NCI-H1436 treated with DMSO at 0.1 percent for 48 hours (cell line): ENCODE measurements at places on chromosomes 16 and 17.

GRCh38 chr17:55420067-55420775, 1.4 kb downstream of the MMD start:
- no peak for DNase-seq

DNA sequence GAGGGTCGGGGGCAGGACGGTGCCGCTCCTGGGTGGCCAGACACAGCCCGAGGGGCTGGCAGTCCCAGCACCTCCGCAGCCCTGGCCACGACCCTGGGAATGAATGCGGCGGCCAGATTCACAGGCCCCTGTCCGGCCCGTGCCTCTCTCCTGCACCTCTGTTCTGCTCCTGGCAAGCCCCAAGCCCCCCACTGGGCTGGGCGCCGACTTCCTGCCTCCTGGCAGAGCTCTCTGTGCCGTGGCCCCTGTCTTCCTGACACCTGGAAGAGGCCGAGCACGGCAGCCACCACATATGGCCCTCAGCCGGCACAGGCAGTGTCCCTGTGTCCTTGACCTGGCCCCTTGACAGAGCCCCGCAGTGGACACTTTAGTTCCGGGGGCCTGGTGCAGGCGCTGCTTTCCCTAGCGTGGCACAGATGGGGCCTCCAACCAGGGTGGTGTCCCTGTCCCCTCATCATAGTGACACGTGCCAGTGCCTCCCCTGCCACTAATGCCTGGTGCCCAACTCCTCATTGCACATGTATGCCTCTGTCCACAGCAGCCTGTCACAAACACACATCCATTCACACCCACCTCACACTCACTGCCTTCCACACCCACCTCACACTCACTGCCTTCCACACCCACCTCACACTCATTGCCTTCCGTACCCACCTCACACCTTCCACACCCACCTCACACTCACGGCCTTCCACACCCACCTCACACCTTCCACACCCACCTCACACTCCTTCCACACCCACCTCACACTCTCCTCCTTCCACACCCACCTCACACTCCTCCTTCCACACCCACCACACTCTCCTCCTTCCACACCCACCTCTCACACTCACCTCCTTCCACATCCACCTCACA, 110.6 kb upstream of the PLCG2 start:
- no peak for DNase-seq

- DNase-seq: no peak
Measured at GRCh38 chr16:82509691-82510430, 116.9 kb upstream of the CDH13 start.

GRCh38 chr17:31387438-31387837, 4.0 kb upstream of the RAB11FIP4 start:
- no peak for DNase-seq

DNA sequence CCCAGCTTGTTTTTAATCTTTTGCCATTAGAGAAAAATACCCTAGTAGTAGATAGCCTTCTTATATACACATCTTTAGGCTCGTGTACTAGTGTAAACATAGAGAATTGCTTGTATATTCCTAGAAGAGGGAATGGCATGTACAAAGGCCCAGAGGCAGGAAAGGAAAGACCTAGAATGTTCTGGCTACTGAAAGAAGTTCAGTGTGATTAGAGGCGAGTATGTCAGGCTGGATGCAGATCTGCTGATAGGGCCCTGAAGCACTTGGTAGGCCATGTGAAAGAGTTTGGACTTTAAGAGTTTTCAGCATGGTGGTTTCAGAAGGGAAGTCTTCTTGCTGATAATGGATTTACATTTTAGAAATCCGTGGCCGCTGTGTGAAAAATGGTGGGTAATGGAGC, 17.4 kb downstream of the CTCF start:
- no peak for DNase-seq

GRCh38 chr17:80294653-80295052, 34.0 kb downstream of the RNF213 start:
- no peak for DNase-seq

GRCh38 chr16:67888331-67888730, 3.6 kb downstream of the NRN1L start:
- no peak for DNase-seq

GRCh38 chr16:77387815-77388209, 47.0 kb downstream of the ADAMTS18 start:
- no peak for DNase-seq

DNA sequence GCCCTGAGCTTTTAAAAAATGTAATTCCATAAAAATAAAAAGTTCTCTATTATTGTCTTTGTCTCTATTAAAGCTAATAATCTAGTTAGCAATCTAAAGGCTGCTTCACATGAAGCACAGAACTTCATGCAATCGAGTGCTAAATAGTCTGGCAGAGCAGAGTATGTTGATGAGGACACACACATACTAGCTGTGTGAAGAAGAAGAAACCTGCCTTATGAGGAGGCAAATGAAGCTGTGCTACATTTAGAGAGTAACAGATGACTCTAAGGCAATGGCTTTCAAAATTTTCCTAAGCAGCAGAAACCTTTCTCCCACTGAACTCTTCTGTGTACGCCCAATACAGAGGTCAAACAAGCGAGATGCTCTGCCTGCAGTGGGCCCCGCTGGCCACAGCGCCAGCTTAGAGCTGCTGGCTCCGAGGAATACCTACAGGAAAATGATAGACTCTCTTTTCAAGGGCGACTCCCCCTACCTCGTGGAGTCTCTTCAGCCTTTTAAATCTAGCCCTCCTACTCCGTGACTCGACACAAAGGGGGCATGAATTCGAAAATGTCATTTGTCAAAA, 39.2 kb downstream of the GNA13 start:
- no peak for DNase-seq

- DNase-seq: no peak
Measured at GRCh38 chr17:42286411-42287221, 1.7 kb upstream of the STAT5A start.

GRCh38 chr17:12924614-12925013, 93.2 kb downstream of the ELAC2 start:
- DNase-seq: no peak

- no peak for DNase-seq
Measured at GRCh38 chr17:79590523-79590860, 20.4 kb downstream of the RBFOX3 start.

- no peak for DNase-seq
Measured at GRCh38 chr17:79531191-79532095, 79.4 kb downstream of the RBFOX3 start.

GRCh38 chr16:25707982-25708583, 16.3 kb downstream of the HS3ST4 start:
- no peak for DNase-seq

- DNase-seq: no peak
Measured at GRCh38 chr17:10628756-10629155, 28.4 kb downstream of the MYH3 start.

DNA sequence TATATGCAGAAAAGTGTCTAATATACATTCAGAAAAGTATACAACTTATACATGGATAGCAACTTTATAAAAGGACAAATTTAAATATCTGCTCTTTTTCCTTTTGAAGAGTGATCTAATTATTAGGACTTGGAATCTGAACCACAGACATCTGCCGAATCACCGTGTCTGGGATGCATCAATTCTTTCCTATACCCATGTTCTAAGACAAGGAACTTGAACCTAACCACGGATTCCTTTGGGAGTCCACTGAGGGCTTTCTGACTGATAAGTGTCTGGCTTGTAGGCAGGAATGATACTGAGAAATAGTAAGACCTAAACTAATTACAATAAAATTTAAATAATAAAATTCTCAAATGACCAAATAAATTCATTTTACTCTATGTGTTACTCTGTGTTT, 54.2 kb downstream of the NDEL1 start:
- no peak for DNase-seq

DNA sequence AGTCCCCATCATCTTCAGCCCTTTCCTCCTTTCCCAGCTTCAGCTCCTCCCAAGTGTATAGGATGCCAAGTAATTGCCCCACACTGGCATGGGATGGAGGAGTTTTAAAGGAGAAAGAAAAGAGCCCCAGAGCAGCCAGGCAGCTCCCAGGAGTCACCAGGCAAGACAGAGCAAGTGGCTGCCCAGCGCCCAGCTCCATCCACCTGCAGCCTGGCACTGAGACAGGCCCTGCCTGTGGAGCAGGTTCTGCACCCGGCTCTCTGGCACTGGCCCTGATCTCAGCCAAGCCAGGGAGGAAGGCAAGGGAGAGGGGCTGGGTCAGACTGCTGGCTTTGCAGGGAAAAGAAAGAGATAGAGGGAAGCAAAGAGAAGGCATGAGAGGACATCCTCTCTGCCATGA, 21.7 kb downstream of the FOXN1 start:
- DNase-seq: no peak

GRCh38 chr16:11836650-11837244, 14.6 kb downstream of the RSL1D1 start:
- DNase-seq: no peak

- no peak for DNase-seq
Measured at GRCh38 chr17:81832608-81833159, 407 bp downstream of the MCRIP1 start.

- no peak for DNase-seq
Measured at GRCh38 chr16:22402191-22402590, 27.8 kb upstream of the CDR2 start.
